CD8-positive, alpha-beta memory T cell (primary cell): ENCODE measurements at places on chromosomes 2 and 18.

DNA sequence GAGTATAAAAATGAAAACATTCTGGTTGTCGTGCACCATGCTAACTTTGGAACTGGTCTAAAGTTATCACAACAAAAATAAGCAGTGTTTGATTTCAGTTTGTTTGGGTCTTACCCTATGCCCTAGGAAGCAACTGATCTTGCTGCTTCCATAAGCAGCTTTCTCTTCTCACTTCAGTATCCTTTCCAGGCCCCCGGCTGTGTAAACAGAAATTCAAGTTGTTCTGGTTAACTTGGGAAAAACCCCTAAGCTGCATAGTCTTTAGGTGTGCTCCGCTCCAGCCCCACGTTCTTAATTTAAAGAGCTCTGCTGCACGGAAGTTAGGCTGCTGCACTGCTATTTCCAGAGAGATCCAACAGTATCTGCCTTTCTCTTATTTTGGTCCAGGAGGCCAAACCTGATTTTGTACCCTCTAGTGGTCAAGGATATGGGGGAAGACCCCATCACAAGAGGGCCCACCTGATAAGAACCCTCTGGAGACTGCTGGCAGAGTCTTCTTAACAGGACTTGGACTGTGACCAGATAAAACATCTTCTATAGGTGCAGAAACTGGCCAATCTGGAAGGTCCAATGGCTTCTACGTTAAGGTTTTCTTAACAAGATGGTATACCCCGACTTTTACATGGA is 69.1 kb downstream of the FEZ2 start:
- no peak for DNase-seq

DNA sequence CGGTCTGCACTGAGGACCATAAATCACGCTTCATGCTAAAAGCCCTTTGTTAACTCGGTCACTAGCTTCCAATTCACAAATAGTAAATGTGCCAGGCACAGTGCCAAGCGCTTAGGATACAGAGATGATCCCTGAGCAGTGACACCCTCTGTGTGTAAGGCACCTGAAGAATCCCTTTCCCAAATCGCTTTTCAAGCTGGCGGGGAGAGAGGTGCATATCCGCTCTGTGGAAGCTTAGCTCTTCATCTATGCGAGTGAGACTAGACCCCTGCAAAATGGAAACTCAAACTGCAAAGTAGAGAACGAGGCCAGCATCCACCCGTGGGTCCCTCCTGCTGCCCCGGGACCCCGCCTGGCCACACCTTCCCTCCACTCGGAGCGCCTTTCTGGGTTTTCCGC is 2.4 kb downstream of the PIEZO2 start:
- DNase-seq, result no peak

- DNase-seq, result no peak
Observed at GRCh38 chr2:133953524-133953923, 300.3 kb upstream of the MGAT5 start.

- no peak for DNase-seq
Observed at GRCh38 chr2:220966636-220967035, 605.5 kb downstream of the EPHA4 start.

- no peak for DNase-seq
Observed at GRCh38 chr2:125643585-125643984, 1012.4 kb upstream of the GYPC start.

GRCh38 chr2:15792331-15792730 is 148.0 kb upstream of the MYCN start:
- DNase-seq, result no peak
